ENCODE measurements at places on chromosomes 11 and 22.

DNA sequence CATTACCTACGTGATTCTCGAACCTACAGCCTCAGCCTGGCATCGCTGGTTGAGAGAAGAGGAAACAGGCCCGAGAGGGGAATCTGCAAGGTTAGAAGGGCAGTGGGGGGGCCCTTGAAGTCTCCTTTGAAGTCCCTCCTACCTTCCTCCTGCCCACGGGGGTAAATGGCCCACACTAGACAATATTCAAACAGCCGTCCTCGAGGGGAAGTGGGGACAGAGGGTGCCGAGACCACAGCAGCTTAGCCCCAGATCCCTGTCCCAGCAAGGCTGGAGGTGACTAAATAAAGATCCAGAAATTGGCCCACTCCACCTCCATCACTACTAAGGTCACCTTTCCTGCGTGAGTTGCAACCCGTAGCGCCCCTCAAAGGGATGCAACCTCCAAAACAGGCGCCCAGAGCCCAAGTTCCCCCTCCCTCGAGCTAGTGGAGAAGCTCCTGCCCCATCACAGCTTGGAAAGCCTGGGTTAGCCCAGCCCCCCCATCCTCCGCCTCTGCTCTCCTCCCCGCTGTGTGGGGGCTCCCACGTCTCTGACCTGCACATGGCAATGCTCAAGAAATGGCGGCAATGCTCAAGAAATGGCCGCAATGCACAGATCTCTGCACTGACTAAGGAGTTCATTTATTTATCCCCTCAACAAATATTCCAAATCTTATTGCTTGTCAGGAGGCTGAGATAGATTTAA lies 788 bp upstream of the RASL10A start:
- no peak for DNase-seq

DNA sequence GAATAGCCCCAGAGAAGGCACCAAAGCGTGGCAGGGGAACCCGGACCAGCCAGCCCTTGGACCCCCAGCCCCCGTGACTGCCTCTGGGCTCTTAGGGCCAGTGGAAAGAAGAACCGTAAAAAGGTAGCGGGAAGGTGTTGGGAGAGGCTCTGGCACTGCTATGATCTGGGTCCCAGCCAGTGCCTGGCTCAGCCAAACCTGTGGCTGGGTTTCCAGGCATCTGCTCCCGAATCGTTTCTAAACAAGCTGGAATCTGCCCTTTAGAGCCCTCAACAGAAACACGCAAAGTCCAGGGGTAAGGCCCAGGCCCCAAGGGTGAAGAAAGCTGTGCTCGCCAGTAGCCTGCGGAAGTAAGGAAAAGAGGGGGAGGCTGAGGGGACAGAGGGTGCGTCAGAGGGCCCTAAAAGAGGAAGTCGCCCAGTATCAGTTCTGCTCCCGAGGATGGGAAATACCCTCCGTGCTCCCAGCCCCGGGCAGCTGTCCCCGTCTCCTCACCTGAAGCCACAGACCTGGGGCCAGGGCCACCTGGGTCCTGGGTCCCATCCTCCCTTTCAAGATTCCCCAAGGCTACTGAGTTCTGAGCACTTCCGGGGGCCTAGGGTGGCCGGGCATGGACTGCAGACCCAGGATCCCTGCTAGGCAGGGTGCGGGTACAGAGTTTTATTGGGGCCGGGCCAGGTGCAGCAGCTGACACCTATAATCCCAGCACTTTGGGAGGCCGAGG lies 24.7 kb downstream of the IL10RA start:
- DNase-seq, result no peak

- no peak for DNase-seq
These were observed 224.6 kb downstream of the FAT3 start for GRCh38 chr11:92449222-92449621.

DNA sequence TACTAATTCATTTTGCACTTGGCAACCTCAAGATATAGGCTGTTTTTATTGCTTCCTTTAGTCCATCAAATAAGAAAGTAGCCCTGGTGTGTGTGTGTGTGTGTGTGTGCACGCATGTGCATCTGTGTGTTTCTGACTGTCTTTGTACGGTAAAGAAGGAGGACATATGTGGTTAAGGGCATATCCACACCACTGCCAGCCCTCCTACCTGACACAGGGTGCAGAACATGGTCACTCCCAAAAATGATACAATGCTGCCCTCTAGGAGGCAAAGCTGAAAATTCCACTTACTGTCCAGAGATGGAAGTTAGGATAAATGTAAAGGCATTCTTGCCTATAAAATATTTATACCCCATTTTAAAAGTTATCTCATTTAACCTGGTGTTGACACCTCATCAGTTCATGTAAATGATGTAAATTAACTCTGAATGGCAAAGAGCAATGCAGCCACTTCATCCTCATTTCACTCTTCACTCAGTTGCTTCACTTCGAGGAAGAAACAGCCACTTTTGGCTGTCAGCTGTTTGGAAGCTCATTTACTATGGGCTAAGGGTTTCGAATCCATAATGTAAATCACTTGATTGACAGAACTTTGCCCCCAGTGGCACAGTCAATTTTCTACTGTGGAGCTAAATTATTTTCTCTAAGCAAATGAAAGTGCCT lies 83.1 kb upstream of the MTNR1B start:
- peak; percentile 20 for DNase-seq

DNA sequence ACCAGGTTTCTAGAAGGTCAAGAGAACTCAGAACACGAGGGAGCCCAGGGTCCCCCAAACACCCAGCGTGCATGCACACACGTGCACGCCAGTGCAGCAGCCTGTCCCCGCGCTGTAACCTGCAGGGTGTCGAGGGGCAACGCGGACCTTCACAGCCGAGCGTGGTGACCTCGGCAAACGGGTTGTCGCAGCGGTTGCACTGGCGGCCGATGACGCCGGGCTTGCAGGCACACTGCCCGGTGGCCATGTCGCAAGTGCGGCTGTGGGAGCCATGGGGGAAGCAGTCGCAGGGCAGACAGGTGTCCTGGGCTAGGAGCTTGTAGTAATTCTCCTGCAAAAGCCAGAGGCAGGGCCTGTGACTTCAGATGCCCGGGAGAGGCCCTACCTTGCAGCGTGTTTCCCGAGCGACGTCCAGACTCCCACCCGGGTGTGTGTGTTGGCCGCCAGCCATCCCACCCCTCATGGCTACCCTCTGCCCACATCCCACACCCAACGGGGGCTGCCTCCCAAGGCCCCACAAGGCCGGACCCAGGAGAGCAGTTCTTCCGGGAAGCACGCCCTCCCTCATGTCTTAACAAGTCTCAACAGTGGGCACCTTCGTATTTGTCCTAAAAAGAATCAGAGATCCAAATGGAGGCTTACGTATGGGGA lies 56.1 kb downstream of the TRMU start:
- DNase-seq, result no peak

- no peak for DNase-seq
These were observed at the start of gene OR8J3 for GRCh38 chr11:56140151-56140661. Gene OR8J3, minus strand, starts transcription at chr11:56140201. Its CDS starts 2,483 bp downstream, at chr11:56137718.

GRCh38 chr11:125342281-125342930 lies 153.7 kb downstream of the FEZ1 start:
- DNase-seq, result no peak

GRCh38 chr11:8262552-8263108 lies 1.0 kb downstream of the LMO1 start:
- peak; percentile 57 for DNase-seq

- DNase-seq, result no peak
These were observed 46.6 kb upstream of the ME3 start for GRCh38 chr11:86718999-86719398.

Measured in activated T-cell treated with anti-CD3 and anti-CD28 coated beads, Interleukin-2, amount 50 U/mL, for 48 hours (primary cell).